ENCODE measurements at places on chromosomes 3 and 15.

DNA sequence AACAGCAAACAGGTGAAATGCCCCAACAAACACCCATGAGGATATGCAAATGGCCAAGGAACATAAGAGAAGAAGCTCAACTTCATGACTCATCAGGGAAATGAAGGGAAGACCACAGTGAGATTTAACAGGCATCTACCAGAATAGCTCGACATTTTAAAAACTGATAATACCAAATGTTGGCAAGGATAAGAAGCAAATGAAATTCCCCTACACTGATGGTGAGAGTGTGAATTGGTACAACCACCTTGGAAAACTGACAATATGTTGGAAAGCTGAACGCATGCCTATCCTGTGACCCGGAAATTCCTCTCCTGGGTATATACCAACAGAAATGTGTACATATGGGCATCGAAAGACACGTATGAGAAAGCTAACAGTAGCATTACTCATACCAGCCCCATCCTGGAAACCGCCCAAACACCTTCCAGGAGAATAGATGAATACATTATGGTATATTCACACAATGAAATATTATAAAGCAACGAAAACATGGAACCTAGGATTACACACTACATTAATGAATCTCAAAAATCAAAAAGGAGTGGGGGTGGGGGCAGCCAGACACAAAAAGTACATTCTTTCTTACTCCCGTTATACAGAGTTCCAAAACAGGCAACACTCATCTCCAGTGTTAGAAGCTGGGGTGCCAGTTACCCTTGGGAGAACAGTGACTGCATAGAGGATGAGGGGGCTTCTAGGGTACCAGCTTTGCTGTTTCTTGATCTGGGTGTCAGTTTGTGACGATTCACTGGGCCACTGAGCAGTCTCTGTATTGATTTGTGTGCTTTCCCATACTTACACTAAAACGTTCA lies 16.9 kb downstream of the RFTN1 start:
- DNase-seq: no peak

DNA sequence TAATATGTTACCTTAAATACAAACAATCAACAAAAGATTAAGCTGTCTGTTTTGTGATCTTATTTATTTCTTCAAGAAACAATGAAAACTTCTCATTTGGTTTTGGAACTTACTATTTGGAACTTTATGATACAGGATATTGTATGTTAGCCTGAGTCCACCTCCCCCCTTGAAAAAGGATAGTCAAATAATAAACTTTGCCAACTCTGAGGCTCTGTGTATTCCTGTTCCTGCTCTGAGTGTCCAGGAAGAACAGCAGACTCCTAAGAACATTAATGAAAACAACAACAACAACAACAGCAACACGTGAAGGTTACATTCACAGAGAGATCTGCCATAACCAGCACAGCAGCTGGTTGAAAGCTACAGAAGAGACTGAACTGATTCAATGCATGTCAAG lies 108.1 kb upstream of the AADACL2 start:
- no peak for DNase-seq

DNA sequence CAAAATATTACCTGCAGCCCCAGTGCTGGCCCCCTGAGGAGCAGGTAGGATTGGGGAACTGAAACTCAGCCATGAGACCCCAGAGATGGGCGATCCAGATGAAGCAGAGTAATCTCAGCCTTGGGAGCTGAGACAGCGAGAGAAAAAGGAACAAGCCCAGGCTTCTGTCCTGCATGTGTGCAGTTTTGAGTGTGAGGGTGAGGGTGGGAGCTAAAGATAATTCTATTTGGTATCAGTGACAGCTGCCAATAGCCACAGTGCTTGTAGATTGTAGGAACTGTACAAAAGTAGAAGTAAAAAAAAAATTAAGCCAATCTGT lies 5.9 kb downstream of the ATP8B4 start:
- DNase-seq: no peak

DNA sequence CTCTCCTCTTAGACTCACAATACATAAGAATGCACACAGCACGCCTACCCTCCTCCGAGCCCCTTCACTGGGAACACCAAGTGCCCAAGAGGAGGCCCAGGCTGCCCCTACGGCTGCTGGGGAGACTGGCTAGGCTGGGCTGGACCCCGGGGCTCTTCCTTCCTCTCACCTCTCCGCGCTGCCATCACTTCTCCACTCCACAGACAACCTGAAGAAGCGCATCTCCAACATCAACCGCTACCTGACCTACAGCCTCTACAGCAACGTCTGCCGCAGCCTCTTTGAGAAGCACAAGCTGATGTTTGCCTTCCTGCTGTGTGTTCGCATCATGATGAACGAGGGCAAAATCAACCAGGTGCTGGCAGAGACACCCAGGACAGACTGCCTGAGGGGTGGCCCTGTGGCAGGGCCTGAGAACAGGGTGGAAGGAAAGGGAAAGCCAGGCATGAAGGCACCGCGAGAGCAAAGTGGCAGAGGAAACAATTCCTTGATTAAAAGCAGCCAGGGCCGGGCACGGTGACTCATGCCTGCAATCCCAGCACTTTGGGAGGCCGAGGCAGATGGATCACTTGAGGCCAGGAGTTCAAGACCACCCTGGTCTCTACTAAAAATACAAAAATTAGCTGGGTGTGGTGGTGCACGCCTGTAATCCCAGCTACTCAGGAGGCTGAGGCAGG lies 51.6 kb downstream of the SEMA3G start:
- DNase-seq: no peak

GRCh38 chr3:98806521-98806920 lies 43.4 kb downstream of the ST3GAL6 start:
- no peak for DNase-seq

GRCh38 chr3:46024131-46024530 lies 3.2 kb downstream of the XCR1 start:
- DNase-seq: no peak

- no peak for DNase-seq
Measured at GRCh38 chr3:155334914-155335723, 41.6 kb upstream of the STRIT1 start.

- no peak for DNase-seq
Measured at GRCh38 chr3:128767094-128767750, 41.2 kb downstream of the RAB7A start.

GRCh38 chr15:65655457-65655856 lies 33.7 kb downstream of the SLC24A1 start:
- DNase-seq: no peak

- no peak for DNase-seq
Measured at GRCh38 chr15:44882499-44882968, 74.0 kb upstream of the TERB2 start.

DNA sequence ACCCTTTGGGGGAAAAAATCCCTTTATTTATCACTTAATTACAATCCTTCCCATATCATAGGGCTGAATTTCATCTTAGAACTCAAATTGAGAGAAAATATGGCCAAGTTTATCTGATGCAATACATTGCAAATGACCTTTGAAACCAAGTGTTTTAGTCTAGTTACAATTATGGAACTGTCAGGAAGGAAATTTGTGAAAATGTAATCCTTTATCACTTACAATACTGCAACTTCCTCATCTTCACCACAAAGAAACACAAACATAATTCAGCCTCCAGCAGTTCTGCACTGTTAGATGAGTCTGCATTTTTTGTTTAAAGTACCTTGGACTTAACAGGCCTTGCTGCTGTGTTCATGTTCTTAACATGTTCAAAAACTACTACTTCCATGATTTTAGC lies 4.6 kb downstream of the CCPG1 start:
- no peak for DNase-seq

DNA sequence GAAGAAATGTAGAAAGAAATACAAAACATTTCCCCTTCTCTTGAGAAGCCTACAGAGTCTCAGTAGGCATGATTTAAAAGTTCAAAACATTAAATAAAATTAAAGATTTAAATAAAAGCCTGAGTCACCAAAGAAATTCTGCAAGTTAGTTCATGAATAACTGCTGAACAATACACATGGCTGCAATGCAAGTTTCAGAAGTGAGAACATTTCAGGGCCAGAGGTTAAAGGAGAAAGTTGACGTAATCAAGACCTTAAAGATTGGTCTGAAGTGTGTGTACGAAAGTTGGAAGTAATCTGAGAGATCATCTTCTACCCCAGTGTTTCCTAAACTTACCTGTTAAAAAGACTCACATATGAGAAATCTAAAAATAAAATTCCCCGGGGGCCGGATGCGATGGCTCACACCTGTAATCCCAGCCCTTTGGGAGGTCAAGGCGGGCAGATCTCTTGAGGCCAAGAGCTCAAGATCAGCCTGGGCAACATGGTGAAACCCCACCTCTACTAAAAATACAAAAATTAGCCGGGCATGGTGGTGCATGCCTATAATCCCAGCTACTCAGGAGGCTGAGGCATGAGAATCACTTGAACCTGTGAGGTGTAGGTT lies 108.7 kb upstream of the PHLDB2 start:
- no peak for DNase-seq

DNA sequence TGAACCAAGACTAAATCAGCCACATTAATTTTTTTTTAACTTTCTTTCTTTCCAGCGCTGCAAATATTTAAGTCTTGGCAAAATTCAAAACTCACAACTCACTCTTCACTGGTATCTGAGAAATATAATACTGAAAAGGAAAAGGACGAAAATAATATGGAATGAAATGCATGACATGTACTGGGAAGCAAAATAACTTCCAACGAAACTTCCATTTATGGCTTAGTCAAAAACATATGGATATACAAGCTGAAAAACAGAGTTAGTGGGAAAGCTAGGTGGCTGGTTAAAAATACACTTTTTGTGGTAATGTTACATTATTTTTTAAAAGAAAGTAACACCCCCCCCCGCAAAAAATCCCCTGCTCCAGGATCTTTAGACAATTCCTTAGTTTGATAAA lies 86.1 kb downstream of the TM4SF4 start:
- no peak for DNase-seq

DNA sequence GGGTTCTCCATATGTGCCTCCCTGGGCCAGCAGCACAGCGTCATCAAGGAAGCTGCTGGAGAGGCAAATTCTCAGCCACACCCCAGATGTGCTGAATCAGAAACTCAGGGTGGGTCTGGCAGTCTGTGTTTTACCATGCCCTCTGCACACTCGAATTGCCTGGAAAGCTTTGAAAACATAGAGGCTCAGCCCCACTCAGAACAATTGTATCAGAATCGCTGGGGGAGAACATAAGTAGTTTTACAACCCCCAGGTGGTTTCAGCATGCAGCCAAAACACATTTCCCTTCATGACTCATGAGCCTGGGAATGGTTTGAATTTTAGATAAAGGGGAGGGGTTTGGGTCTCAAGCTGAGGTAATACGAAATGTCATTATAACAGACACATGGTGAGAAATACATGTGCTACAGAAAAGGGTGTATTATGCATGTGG lies 9.6 kb downstream of the TGM4 start:
- peak; percentile 90 for DNase-seq

- no peak for DNase-seq
Measured at GRCh38 chr15:79311901-79312553, 1.1 kb downstream of the TMED3 start.

GRCh38 chr15:33182926-33183325 lies 11.6 kb downstream of the FMN1 start:
- DNase-seq: no peak

- no peak for DNase-seq
Measured at GRCh38 chr3:173773800-173774199, 376.3 kb downstream of the NLGN1 start.

- peak; percentile 32 for DNase-seq
Measured at GRCh38 chr15:88083811-88084760, 172.5 kb downstream of the NTRK3 start.

- DNase-seq: no peak
Measured at GRCh38 chr3:37143821-37144220, 30.6 kb downstream of the LRRFIP2 start.

- DNase-seq: no peak
Measured at GRCh38 chr15:78623786-78624497, 3.1 kb upstream of the CHRNA3 start.

DNA sequence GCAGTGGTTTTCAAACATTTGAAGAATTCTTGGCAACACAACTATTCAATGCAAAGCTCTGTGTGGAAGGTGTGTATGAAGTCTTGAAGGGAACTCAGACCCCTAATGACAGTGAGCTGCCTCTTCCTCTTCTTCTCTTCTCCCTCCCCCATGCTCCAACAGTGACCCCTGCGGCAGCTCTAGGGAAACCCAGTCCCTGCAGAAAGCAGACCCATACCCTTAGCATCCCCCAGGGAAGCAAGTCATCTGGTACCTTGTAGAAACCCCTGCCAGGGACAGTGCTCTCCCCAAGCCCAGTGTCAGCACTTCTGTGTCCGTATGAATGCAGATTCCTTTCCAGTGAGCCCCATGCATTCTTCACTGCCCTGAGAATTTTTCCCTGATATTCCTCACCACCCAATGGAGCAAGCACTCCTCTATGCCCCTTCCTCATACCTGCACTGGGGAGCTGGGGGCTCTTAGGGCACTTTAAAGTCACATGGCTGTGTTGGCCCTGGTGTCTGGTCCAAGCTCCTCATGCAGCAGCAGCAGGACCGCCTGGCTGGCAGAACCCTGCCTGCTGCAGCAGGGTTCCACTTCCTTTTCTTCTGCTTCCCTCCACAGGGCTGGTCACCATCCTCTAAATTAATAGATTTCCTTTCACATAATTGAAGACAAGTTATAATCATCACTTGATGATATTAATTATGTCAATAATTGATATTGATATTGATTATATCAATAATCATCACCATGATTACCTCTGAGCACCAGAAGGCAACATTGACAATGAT lies 442.5 kb downstream of the EPHB1 start:
- no peak for DNase-seq

- DNase-seq: no peak
Measured at GRCh38 chr3:114452256-114452655, 158.4 kb downstream of the TIGIT start.

GRCh38 chr3:182829761-182830405 lies 36.6 kb downstream of the ATP11B start:
- no peak for DNase-seq

GRCh38 chr15:98582900-98583554 lies 65.3 kb upstream of the IGF1R start:
- no peak for DNase-seq

- no peak for DNase-seq
Measured at GRCh38 chr3:54966979-54967378, 39.1 kb upstream of the LRTM1 start.

GRCh38 chr15:43791993-43792760 lies at the start of gene SERF2:
Gene SERF2, plus strand, starts transcription at chr15:43792320. Its CDS starts 57 bp downstream, at chr15:43792377.
- DNase-seq: peak; percentile 99

DNA sequence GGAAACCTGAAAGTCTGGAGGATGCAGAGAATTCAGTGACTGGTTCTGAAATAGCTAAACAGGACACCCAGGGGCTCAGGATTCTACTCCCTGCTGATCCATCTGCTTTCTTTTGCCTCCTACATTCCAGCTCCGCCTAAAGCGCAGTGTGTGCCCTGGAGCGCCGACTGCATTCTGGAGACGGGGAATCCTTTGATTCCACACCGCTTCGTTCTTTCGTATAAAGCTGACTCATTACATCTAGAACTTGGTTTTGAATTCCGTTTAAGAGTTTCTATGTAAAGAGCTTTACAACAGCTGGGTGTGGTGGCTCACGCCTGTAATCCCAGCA lies 61.8 kb downstream of the SENP2 start:
- no peak for DNase-seq

- DNase-seq: no peak
Measured at GRCh38 chr15:45133561-45133920, 3.7 kb downstream of the DUOX1 start.
